ENCODE measurements at places on chromosomes 3 and 15. TPM values are rescaled to one million over a fixed set of nuclear protein-coding genes. Genes with fewer than 3 reads are reported as not detected.

The EEF1AKMT4 gene
- 2.4 TPM for total RNA-seq

The STRIT1 gene
- not detected for total RNA-seq

The CCR9 gene
- not detected for total RNA-seq

The NANOGP8 gene
- total RNA-seq = 0.91 TPM

The SPINK8 gene
- not detected for total RNA-seq

The ZKSCAN7 gene
- total RNA-seq = 9.0 TPM

The EIF4G1 gene
- 233 TPM for total RNA-seq

The VGLL3 gene
- total RNA-seq = 15.7 TPM

The ACKR2 gene
- total RNA-seq = 0.32 TPM

The KIF7 gene
- total RNA-seq = 21.9 TPM

The HCLS1 gene
- total RNA-seq = 4.0 TPM

The PLA2G4D gene
- not detected for total RNA-seq

The DALRD3 gene
- 40.8 TPM for total RNA-seq

The PRKCI gene
- total RNA-seq = 65.1 TPM

The GOLGA8H gene
- 1.4 TPM for total RNA-seq

The NPAP1 gene
- 0.11 TPM for total RNA-seq

The SLC12A8 gene
- total RNA-seq = 1.6 TPM

The RASL12 gene
- 0.52 TPM for total RNA-seq

The IDH2 gene
- total RNA-seq = 79.3 TPM

The CCRL2 gene
- 6.2 TPM for total RNA-seq

The ZNF620 gene
- total RNA-seq = 1.6 TPM

The TPRA1 gene
- total RNA-seq = 30.1 TPM

The TUSC7 gene
- not detected for total RNA-seq

The NGLY1 gene
- total RNA-seq = 33.7 TPM

The SKOR1 gene
- total RNA-seq = 0.11 TPM

The CLSTN2 gene
- 11.3 TPM for total RNA-seq

The FAM3D gene
- total RNA-seq = not detected

The DNASE1L3 gene
- total RNA-seq = 0.43 TPM

The SENP7 gene
- total RNA-seq = 19.7 TPM

The FANCD2OS gene
- not detected for total RNA-seq

The TMEM41A gene
- 10.8 TPM for total RNA-seq

The CAPN7 gene
- 46.9 TPM for total RNA-seq

The SEC61A1 gene
- 394 TPM for total RNA-seq

The MAGI1 gene
- 27.0 TPM for total RNA-seq

The LPP gene
- 95.1 TPM for total RNA-seq

The STX19 gene
- not detected for total RNA-seq

The SIDT1 gene
- not detected for total RNA-seq

The SLC9C1 gene
- total RNA-seq = under 0.01 TPM

The GNAT1 gene
- not detected for total RNA-seq

The ATP13A5 gene
- not detected for total RNA-seq

The HCN4 gene
- total RNA-seq = not detected

The ACTRT3 gene
- total RNA-seq = 5.0 TPM

The CGNL1 gene
- 4.7 TPM for total RNA-seq
